Transverse colon (tissue), 4 donors: ENCODE measurements at places on chromosomes 12 and 14.

GRCh38 chr12:62813031-62813829 is 121.7 kb downstream of the PPM1H start:
- DNase-seq: peak; percentile 45

DNA sequence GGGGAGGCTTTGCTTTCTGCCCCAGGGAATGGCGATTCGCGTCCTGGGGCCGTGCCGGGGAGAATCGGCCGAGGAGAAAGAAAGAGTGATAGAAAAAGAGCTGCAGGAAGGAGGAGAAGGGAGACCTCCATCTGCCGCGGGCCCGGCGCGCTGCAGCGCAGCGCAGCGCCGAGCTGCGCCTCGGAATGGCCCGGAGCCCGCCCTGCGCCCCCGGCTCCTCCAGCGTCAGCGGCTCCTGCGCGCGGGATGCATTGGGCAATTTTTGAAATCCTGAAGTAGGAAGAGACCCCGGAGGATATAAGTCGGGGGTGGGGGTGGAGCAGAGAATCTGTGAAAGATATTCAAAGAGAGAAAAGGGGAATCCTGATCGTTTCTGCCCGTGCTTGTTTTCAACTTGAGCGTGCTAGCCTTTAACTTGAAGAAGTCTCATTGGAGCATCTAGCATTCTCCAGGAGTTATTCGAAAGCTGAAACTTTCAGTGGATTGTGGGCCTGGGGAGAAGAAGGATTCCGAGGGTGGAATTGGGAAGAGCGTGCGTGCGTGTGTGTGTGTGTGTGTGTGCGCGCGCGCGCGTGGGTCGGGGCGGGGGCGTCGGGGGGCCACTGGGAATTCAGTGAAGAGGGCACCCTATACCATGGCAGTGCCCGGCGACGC is 441 bp downstream of the PDE3A start:
- DNase-seq: peak; percentile 23

DNA sequence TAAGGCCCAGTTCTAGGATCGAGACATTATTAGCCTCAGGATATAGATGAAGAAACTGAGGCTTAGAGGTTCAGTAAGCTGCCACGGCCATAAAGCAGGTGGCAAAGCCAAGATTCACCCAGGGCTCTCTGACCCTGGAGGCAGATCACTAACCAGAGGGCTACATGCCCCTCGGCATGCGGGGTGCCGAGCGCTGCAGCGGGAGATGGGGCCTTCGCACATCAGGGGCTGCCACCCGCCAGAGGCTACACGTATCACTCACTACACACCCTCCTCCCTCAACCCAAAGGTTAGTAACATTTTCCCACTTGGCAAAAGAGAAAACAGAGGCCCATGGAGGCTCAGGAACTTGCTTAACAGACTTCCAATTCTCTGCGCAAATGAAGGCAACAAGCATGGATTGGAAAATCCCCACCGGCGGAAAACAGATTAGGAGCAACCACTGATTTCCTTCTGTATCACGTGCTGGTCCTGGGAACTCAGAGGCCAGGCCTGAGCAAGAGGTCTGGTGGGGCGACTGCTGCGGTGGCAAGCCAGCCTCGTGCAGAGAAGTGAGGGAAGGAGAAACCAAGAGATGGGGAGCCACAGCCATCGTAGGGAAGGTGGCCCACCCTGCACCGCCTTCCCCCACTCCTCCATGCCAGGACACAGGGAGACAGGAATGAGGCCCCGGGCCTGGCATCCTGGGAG is 6.0 kb downstream of the CCDC85C start:
- no peak for DNase-seq

- DNase-seq: peak; percentile 88
These were observed 3.8 kb upstream of the NUMB start for GRCh38 chr14:73462048-73462715.

- no peak for DNase-seq
These were observed 8.5 kb downstream of the CTDSP2 start for GRCh38 chr12:57837864-57838562.

GRCh38 chr12:77610446-77610845 is 220.2 kb upstream of the NAV3 start:
- no peak for DNase-seq

- no peak for DNase-seq
These were observed 195.8 kb upstream of the CAND1 start for GRCh38 chr12:67073336-67073735.

DNA sequence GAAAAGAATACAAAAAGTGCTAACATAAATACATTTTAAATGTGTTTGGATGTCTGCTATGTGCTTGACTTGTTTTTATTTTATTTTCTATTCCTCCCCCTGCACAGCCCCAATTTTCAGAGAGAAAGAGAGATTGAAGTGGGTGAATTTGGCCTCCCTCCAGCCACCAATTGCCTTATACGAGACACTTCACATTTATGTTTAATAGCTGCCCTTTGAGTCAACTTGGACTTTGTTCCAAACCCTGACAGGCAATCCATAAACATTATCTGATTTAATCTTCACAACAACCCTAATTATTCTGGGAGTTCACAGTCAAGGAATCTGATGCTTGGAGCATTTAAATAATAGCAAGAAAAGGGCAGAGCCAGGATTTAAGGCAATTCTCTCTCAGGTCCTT is 161.7 kb downstream of the SLC15A4 start:
- DNase-seq: no peak

GRCh38 chr14:50865391-50866076 is 6.3 kb upstream of the ABHD12B start:
- no peak for DNase-seq

- no peak for DNase-seq
These were observed 1.8 kb downstream of the DCN start for GRCh38 chr12:91180582-91181395.

GRCh38 chr12:114294303-114294685 is 111.7 kb downstream of the TBX5 start:
- no peak for DNase-seq
